Lung microvascular endothelial cell (primary cell): ENCODE measurements at places on chromosomes 2 and 18.

- DNase-seq, result peak; percentile 79
Observed at GRCh38 chr2:171271971-171272436, 111.3 kb upstream of the TLK1 start.

DNA sequence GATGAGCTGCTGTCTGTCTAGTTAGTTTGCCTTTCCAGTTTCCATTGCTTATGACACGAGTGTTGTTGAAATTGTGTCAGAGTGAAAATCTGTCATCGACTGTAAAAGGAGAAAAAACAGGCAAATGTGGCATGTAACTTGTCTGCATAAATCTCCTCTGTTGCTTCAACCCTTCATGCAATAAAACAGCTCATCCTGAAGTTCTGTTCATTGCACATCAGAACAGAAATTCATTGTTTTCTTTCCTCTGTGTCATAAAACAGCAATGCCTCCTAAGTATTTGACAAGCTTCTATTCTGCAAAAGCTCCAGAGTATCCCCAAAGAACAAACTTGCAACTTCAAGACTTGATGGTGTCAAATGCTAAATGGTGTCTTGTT lies 432.1 kb downstream of the MEIS1 start:
- DNase-seq, result no peak

- DNase-seq, result peak; percentile 62
Observed at GRCh38 chr18:7946734-7947377, 379.7 kb downstream of the PTPRM start.

DNA sequence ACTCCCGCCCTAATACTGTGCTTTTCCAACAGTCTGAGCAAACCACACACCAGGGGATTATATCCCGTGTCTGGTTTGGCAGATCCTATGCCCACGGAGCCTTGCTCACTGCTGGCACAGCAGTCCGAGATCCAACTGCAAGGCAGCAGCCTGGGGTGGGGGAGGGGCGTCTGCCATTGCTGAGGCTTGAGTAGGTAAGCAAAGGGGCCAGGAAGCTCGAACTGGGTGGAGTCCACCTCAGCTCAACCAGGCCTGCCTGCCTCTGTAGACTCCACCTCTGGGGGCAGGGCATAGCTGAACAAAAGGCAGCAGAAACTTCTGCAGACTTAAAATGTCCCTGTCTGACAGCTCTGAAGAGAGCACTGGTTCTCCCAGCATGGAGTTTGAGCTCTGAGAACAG lies 44.2 kb downstream of the LNPK start:
- DNase-seq, result no peak

GRCh38 chr2:189502714-189503113 lies 61.4 kb downstream of the WDR75 start:
- DNase-seq, result no peak

GRCh38 chr2:128594953-128595677 lies 276.4 kb upstream of the HS6ST1 start:
- DNase-seq, result no peak

GRCh38 chr18:51275712-51276476 lies 78.4 kb upstream of the MEX3C start:
- DNase-seq, result peak; percentile 3

DNA sequence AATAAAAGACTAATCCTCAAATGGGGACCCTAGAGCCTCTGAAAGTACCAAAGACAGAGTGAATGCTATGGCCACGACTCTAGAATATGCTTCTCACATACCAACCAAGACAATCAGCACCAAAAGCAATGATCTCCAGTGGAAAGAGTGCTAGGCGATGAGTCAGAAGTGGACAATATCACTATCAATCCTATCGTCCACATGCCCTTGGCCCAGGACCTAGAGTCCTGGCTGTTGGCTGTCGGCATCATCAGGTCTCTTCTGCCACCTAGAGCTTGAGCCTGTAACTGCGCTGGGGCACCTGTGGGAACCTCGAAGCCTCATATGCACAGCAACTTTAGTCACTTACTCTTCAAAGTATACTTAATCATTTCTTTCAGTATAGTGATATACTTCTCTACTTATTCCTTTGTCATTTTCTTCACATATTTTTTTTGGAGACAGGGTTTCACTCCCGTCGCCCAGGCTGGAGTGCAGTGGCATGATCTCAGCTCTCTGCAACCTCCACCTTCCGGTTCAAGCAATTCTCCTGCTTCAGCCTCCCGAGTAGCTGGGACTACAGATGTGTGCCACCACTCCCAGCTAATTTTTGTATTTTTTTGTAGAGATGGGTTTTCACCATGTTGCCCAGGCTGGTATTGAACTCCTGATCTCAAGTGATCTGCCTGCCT lies 29.7 kb downstream of the NOL10 start:
- DNase-seq, result peak; percentile 89

- no peak for DNase-seq
Observed at GRCh38 chr2:162308747-162309503, 9.6 kb downstream of the IFIH1 start.

DNA sequence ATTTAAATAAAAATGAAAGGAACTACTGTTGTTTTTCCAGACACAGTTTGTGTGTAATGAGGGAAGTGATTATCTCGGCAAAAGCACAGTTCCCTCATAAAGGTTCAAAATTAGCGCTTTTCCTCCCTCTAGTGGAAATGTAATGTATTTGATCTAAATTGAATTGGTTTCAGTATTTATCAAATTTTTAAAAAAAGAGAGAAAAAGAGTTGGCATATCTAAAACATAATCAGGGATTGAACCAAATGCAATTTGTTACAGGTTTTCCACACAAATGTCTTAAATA lies 37.5 kb downstream of the CMPK2 start:
- peak; percentile 74 for DNase-seq

GRCh38 chr2:199278099-199278498 lies 179.6 kb downstream of the SATB2 start:
- no peak for DNase-seq

DNA sequence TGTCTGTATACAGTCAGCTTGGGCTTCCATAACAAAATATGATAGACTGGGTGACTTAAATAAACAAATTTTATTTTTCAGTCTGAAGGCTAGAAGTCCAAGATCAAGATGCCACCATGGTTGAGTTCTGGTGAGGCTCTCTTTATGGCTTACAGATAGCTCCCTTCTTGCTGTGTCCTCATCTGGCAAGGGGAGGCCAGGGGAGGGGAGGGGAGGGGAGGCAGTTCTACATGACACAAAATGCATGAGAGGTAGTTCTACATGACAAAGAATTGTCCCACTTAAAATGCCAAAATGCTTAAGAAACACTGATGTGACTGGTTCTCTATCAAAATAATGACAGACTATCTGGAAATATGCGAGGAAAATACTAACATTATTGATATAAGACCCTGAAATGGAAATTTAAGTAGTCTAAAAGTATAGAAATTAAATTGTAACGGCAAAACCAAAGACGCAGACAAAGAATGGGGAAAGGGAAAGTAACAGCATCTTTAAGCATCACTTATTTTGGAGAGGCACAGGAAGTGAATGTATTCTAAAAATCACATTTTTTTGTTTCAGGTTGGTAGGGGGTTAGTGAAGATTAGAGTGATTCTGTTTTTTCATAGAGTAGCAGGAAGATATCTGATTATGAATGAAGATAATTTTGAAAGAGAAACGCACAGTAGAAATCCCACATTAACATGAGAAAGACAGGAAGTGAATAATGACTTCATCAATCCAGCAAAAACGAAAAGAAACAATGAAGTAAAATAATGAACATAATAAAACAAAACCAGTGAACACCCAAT lies 131.4 kb downstream of the STRN start:
- peak; percentile 11 for DNase-seq

- DNase-seq, result no peak
Observed at GRCh38 chr2:134120406-134120732, 133.5 kb upstream of the MGAT5 start.

GRCh38 chr2:219689676-219690628 lies 62.5 kb downstream of the SLC4A3 start:
- DNase-seq, result peak; percentile 64

- no peak for DNase-seq
Observed at GRCh38 chr2:234745347-234745746, 206.5 kb upstream of the SH3BP4 start.

DNA sequence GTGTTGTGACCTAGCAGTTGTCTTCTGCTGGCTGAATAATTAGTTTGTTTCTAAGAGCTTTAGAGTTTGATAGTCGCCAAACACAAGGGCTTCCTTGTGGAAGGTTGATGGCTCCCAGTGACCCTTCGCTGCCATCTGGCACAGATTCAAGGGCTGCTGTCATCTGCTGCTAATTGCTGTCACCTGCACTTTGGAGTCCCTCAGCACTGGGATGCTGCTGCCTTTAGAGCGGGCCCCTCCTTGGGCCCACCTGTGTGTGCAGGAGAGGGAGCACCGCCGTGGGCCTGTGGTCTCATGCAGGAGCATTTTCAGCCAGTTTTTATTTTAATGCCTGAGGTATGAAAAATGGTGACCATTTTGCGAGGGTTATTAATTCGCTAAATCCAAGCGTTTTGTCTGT lies 154.0 kb upstream of the NFATC1 start:
- DNase-seq, result no peak

DNA sequence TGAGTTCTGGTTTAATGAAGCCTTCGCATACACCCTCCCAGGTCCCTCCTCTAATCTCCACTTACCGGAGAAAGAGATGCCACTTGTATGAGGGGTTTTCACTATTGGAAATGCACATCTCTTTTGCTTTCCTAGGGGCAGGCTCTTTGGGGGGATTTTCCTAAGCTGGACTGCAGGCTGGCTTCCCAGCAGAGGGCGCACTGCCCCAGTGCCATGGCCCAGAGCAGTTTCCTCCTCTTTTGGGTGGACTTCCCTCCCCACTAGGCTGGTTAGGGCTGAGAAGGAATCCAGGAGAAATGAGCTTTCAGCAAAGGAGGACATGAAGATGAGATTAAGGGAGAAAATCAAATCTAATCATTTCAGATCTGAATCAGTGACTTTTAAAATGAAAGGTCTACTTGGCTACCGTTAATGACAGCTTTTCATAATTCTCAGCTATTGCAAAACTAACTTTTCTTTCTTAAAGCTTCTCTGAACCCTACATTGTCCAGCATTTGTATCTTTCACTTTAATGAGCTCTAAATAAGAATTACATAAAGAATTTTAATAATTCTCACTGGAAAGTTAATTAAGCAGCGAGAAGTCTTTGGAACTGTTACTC lies 784.1 kb upstream of the FANCL start:
- peak; percentile 58 for DNase-seq

GRCh38 chr2:235024191-235024860 lies 72.5 kb downstream of the SH3BP4 start:
- DNase-seq, result no peak

GRCh38 chr2:233495503-233496496 lies 70.8 kb downstream of the USP40 start:
- no peak for DNase-seq

GRCh38 chr2:25252291-25253152 lies 84.1 kb upstream of the POMC start:
- DNase-seq, result peak; percentile 43

DNA sequence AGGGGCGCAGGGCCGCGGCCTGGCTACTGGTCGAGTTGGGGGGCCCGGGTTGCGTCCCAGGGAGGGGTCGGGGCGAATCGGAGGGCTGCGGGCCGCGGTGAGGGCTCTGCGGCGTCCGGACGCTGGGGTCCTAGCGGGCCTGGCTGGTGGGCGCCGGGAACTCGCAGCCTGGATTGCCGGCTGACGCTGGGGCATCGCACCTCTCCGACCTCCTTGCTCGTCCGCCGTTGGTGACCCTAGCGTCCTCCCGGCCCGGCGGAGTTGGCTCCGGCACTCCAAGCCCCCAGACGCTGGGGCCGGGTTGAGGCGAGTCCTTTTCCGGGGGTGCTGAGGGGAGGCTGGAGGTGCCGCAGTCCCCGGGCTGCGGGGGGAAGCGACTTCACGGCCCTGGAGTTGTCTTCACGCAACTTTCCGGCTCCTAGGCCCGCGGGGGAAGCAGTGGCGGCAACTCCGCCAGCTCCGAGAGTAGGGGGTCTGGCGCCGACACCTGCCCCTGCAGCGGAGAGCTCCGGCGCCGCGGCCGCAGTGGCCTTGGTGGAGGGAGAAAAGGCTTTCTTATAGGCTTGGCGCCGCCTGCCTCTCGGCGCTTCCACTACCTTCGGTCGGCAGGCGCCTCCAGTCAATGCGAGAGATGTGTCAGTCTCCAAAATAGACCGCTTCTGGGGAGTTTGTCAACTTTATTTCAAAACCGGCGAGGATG lies 70.3 kb downstream of the HAUS1 start:
- DNase-seq, result peak; percentile 34
